Placental pericyte (primary cell): ENCODE measurements at places on chromosomes 3 and 15. TPM values are rescaled to one million over a fixed set of nuclear protein-coding genes. Genes with fewer than 3 reads are reported as not detected.

The SCN11A gene
- under 0.01 TPM in 2 replicates for total RNA-seq

The FSIP1 gene
- total RNA-seq, result 0.88 and 1.4 TPM in 2 replicates

The GOLGA6L1 gene
- total RNA-seq, result not detected in 2 replicates

The COPS2 gene
- total RNA-seq, result 50.8 and 66.5 TPM in 2 replicates

The MOBP gene
- not detected in 2 replicates for total RNA-seq

The TNNC1 gene
- 2.0 TPM in 1 of 2 replicates, not detected in the other for total RNA-seq

The C3orf22 gene
- not detected in 2 replicates for total RNA-seq

The CORO2B gene
- total RNA-seq, result 10.7 and 26.9 TPM in 2 replicates

The NR1I2 gene
- total RNA-seq, result under 0.01 TPM in 1 of 2 replicates, not detected in the other

The DNAJC13 gene
- total RNA-seq, result 63.5 and 92.9 TPM in 2 replicates

The HHATL gene
- total RNA-seq, result not detected in 2 replicates

The INSYN1 gene
- total RNA-seq, result 0.43 and 0.66 TPM in 2 replicates

The GOLGA8B gene
- total RNA-seq, result 24.5 and 39.2 TPM in 2 replicates

The TTLL13 gene
- total RNA-seq, result not detected in 2 replicates

The SLC24A5 gene
- not detected in 2 replicates for total RNA-seq

The DUT gene
- 19.3 and 41.1 TPM in 2 replicates for total RNA-seq

The ISL2 gene
- total RNA-seq, result 0.14 TPM in 1 of 2 replicates, not detected in the other

The KNL1 gene
- total RNA-seq, result 1.1 and 63.7 TPM in 2 replicates

The TMEM266 gene
- not detected in 2 replicates for total RNA-seq

The AADAC gene
- total RNA-seq, result 0.22 and 0.43 TPM in 2 replicates

The ATP8B4 gene
- total RNA-seq, result 2.7 and 5.3 TPM in 2 replicates

The CFAP92 gene
- total RNA-seq, result 0.14 TPM in 1 of 2 replicates, not detected in the other

The FETUB gene
- total RNA-seq, result not detected in 2 replicates

The TIGIT gene
- total RNA-seq, result not detected in 2 replicates

The TRANK1 gene
- total RNA-seq, result 10.7 and 47.5 TPM in 2 replicates

The LRRC57 gene
- total RNA-seq, result 13.8 and 20.0 TPM in 2 replicates

The CCDC191 gene
- total RNA-seq, result 1.1 and 2.0 TPM in 2 replicates

The RASL12 gene
- total RNA-seq, result 0.22 and 1.6 TPM in 2 replicates

The CD80 gene
- not detected in 2 replicates for total RNA-seq

The CILP gene
- total RNA-seq, result not detected in 2 replicates

The TBC1D2B gene
- total RNA-seq, result 22.3 and 45.0 TPM in 2 replicates

The NME9 gene
- not detected in 2 replicates for total RNA-seq

The CATSPER2 gene
- total RNA-seq, result 0.72 and 1.5 TPM in 2 replicates

The COL6A6 gene
- total RNA-seq, result under 0.01 TPM in 2 replicates

The P3H2 gene
- 14.4 and 28.6 TPM in 2 replicates for total RNA-seq

The CAPN7 gene
- total RNA-seq, result 36.1 and 45.4 TPM in 2 replicates

The GOLGA6L26 gene
- total RNA-seq, result not detected in 2 replicates

The SPTBN5 gene
- total RNA-seq, result 0.44 and 2.4 TPM in 2 replicates
